ENCODE measurements at places on chromosomes 6 and 20.

DNA sequence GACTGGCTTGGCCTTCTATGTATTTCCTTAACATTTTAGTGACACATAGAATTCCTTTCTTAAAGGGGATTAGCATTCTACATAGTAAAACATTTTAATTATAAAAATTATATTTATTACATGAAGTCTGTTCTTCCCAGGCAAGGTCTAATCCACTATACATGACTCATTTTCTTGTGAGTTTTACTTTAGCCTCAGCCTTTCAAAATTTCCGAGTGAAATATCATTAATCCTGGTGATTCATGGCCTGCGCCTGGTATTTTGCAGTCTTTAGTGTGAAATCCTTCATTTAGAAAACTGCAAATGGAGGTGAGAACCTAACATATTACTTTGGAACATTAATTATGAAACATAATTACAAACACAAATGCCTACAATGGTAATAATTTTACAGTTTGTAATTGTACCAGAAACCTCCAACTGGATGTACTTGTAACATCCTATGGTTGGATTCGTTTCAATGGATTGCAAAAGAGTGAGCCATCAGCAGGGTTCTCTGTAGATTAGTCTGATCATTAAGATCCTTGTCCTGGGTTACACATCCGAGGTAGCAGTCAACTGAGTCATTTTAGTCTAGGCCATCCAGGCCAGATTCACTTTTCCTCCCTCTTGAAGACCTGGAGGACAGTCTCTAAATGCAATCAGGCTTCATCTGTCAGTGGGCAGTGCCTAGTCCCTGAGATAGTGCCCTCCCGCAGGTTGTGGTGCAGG, 272.0 kb downstream of the PACRG start:
- DNase-seq: no peak

DNA sequence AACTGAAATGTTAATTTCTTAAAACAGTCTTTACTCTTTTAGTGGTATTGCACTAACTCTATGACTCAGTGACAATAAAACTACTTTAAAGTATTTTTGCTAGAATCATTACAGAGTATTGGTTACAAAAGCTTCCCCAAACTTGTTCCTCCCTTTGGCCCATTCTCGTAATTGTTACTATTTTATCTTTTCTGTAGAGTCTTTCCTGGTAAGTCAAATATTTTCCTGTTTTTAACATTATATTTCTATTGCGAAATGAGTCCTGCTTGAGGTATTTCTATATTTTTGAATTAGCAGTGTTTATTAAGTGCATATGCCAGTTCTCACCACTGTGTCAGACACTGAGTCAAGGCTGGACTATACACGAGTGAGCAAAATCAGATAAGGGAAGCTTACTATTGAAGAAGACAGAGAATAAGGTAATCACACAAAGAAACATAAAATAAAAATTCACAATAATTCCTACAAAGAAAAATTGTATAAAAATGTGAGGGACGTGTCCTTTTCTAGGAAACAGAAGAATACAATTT, 970.5 kb downstream of the EYS start:
- DNase-seq: no peak

- no peak for DNase-seq
These were observed 29.8 kb downstream of the ADGRG6 start for GRCh38 chr6:142331601-142332000.

- DNase-seq: no peak
These were observed 35.8 kb upstream of the MRGBP start for GRCh38 chr20:62760471-62760855.

DNA sequence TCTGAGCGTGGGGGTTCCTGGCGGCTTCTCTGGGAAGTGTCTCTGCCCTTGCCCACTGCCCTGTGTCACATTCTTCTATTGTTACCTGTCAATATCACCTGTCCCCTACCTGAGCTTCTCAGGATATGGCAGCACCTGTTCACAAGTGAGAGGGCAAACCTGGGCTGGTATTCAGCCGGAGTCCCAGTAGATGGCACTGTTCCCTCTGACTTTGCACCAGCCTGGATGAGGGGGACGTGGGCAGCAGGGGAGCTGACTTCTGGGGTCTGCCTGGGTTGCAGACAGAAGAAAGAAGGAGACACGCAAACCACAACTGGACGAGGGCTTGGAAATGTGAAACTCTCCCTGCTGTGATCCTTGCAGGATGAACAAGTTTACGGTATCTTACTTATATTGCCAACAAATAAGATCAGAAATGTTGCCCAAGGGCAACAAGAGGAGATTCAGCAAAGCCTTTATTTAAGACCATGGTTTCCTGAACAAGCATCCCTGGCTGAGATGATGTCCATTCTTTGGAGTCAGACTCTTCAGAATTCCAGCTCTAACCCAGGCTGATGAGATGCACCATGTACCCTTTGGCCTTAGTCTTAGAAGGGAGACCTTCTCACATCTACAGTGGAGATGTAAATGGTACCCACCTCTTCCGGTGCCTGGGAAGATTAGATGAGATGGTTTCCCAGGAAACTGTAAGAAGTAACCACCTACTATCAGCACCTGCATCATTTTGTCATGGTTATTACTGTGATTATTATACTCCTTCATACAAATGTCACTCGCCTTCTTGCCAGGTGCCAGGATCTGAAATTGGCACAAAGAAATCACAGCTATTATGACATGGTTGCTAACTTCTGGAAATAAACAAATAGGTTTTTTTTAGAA, 400.0 kb upstream of the CDH4 start:
- no peak for DNase-seq

DNA sequence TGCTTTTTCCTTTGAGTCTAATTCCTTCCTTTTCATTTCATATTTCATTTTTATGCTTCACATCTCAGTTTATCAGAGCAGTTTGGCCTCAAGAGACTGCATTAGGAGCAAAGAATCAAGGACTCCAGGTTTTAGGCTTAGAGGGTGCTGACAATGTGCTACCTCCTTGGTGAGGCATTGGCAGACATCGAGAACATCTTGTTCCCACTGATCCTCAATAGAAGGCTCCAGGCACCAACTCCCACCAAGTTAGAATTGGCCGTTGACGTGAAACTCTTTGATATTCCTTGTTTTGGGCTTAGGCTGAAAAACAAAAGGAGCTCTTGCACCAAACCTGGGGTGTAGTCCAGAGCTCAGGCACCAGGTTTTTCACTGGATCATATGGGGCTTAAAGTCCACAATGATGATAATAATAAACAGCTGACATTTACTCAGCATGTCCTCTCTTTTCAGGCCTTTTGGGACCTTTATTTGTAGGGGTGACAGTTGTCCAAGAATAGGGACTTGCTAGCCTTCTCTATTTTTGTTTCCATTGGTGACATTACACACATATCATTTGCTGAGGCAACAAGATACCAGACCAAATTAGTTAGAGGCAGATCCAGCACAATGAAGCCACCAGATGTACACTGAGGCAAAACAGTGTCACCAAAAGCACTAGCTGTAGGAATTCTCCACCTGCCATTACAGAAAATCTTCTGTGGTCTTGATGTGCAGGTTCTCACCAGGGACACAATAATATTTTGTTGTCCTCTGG, 81.0 kb upstream of the ENPP5 start:
- DNase-seq: no peak

Data from kidney capillary endothelial cell (primary cell).